AG04450 (cell line): ENCODE measurements at places on chromosomes 7 and 10.

GRCh38 chr7:125670926-125671572 is 741.4 kb upstream of the POT1 start:
- DNase-seq = no peak

- no peak for DNase-seq
Measured at GRCh38 chr7:135683609-135684008, 21.3 kb downstream of the STMP1 start.

- no peak for DNase-seq
Measured at GRCh38 chr10:78408671-78409472, 375.2 kb downstream of the RPS24 start.

DNA sequence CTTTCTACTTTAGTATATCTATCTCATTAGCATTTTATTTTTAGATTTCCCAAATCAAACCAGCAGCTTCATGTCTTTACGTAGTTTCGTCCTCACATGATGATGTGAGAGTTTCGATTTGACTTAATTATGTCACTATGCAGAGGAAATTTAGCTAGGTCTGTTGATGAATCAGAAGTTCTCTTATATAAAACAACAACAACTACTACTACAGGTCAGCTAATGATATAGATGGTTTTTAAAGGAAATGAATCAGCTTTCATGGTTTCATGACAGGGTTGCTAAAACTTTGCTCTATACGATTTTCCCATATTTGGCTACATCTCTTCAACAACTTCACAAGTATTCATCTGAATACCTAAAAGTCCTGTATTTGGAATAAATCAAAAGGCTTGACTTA is 28.6 kb downstream of the JAZF1 start:
- peak; percentile 20 for DNase-seq

- DNase-seq = no peak
Measured at GRCh38 chr10:24570658-24571426, 152.8 kb downstream of the ARHGAP21 start.

DNA sequence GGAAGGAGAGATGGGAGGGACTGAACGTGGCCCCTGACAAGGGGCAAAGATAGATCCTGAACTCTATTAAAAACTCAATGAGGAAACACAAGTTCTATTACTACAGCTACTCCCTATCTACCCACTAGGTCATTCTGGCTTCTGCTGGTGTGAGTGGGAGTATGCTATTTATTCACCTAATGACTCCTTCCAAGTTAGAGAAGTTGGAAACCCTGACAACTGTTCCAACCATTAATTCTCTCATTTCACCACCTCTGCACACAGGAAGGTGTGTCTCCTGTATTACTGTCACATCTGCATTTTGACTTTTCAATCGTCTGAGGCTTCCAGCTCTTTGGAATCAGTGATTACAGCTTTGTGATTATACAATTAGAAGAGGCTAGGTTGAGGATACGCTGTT is 169.4 kb upstream of the ADO start:
- no peak for DNase-seq

DNA sequence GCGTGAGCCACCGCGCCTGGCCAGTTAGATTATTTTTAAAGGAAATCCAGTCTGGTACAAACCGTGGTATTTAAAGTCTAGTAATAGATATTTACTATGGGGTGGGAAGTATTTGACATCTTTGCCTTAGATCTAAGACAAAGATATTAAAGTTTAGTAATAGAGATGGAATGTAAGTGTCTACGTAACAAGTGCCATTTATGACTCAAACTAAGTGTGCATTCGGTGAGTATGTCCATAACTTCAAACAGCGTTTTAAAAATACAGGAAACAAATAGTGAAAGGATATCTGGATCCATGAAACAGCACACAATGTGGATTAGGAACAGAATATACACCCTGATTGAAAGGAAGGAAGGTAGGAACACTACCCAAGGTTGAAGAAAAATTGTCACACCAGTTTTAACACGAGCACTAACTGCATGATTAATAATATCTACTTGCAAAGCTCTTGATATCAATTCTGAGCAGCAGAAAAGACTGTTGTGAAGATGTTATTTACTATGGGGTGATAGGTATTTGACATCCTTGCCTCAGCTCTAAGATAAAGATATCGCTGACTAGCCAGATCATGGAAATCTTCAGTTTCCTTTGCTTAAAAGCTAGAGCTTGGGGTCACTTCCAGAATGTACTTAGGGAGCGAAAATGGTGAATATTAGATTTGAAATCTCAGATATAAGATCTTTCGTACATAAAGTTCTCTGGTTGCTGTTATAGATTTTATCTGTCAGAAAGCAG is 48.7 kb downstream of the EPC1 start:
- peak; percentile 23 for DNase-seq

- DNase-seq = no peak
Measured at GRCh38 chr10:52805414-52806285, 33.1 kb upstream of the MBL2 start.

- peak; percentile 60 for DNase-seq
Measured at GRCh38 chr10:79381804-79382221, 34.5 kb downstream of the PPIF start.

DNA sequence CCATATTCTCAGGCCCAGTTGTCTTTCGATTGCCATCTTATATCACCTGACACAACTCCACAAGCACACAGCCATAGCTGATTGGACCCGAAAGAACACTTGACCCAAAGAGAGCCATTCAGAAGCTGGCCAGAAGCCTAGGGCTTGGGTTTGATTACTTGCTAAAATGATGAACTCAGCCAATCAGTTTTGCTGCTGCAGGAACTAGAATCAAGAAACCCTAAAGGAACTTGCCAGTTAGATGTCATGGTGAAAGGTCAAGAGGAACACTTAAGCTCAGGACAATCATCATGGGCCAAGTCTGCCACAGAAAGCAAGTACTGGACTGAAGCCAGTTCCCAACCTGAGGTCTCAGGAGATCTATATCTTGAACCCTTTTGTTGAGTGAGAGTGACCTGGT is 150.0 kb downstream of the SGMS1 start:
- DNase-seq = no peak

DNA sequence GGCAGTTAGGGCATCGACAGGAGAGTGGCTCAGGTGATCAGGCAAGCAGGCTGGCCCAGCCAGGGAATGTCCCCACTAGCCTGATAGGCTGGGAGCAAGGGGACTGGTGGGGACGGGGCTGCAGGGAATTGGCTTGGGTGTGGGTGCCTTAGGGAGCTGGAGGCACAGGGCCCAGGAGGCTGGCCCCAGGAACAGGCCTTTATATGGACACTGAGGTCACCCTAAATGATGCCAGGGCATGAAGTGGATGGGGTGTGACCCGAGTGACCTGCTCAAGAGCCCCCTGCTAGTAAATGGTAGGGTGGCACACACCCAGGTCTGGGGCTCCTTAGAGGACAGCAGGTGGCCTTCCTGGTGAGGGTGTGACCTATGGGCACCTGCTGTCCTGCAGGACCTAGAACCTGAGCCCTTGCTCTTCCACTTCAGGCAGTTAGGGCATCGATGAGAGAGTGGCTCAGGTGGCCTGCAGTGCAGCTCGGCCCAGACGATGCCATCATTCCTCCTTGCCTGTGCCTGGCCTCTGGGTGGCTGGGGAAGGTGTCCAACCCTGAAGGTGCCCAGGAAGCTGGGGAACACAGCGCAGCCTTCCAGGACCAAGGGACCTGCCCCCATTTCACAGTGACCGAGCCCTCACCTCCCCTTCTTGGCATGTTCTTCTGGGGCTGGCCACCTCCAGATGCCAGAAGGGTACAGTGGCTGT is 51.7 kb upstream of the LEP start:
- DNase-seq = no peak

GRCh38 chr10:100895346-100895745 is 17.4 kb upstream of the SLF2 start:
- DNase-seq = no peak

DNA sequence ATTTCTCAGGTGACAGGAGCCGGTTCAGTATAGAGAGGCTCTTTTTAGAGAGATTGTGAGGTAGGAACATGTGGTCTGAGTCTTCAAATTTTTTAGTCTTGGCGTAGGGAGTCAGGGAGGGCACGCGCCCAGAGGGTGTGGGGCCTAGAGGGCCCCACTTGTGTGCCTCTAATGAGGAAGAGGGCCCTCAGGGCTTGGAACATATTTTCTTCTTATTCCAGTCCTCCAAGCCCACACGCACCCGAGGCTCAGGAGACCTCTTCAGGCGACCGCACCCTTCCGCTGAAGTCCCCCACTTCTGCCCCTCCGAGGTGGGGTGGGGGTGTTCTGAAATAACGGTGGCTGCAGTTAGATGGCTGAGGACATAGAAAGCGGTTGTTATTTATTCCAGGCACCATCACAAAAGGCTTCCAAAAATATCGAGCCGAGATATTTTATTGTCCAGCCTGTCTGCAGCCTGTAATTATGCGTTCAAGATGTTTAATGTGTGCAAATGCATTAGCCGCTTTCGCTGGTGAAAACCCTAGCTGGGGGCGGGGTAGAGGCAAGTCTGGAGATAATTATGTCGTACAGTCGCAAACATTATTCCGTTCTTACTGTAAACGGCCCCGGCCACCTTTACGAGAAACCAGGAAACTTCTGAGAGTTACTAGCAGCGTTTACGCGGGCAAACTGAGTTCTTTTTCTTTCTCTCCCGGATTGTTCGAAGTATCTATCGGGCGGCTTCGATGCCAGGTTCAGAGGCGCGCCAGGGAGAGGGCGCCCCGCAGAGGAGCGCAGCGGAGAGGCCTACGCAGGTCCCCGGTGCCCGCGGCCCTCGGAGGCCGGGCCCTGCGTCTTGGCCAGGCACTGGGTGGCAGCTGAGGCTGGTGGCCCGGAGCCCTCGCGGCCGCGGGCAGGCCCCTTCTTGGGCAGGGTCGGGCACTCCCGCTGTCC is 12.9 kb upstream of the HOXA13 start:
- no peak for DNase-seq

DNA sequence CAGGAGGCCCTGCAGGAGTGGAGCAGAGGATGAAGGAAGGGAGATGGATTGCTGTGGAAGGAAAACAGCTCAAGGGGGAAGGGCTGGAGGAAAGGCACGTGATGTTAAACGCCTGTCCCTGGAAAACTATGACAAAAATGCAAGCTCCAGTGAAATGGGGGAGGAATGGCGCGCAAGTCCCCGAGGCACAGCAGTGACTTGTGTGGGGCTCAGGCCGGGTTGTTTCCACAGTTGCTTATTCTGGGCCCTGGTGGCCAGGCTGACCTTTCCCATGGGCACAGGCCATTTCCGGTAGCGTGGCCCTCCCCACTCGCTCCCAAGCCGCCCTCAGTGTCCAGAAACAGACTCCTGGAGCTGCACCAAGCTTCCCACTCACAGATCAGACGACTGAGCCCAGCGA is 68.1 kb upstream of the PDGFA start:
- DNase-seq = peak; percentile 3

GRCh38 chr10:792792-793100 is 103.3 kb upstream of the DIP2C start:
- DNase-seq = peak; percentile 58

GRCh38 chr7:135802697-135803096 is 54.1 kb upstream of the FAM180A start:
- no peak for DNase-seq

- DNase-seq = no peak
Measured at GRCh38 chr10:63919575-63920279, 398.5 kb downstream of the REEP3 start.

DNA sequence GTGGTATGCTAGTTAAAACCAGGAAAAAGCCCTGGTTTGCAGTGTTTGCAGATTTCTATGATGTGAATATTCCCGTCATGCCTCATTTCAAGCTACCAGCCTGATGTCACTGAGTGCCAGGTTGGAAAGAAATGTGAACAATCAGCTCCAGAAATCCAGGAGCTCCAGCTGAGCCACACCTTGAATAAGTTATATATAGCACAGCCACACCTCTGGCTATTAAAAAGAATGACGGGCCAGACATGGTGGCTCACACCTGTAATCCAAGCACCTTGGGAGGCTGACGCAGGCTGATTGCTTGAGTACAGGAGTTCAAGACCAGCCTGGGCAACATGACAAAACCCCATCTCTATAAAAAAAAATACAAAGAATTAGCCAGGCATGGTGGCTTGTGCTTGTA is 18.7 kb upstream of the SLF2 start:
- DNase-seq = no peak
